ENCODE measurements at places on chromosomes 2 and 18. TPM values are rescaled to one million over a fixed set of nuclear protein-coding genes. Genes with fewer than 3 reads are reported as not detected.

- DNase-seq = no peak
These were observed 135.8 kb upstream of the HAAO start for GRCh38 chr2:42928161-42928691.

DNA sequence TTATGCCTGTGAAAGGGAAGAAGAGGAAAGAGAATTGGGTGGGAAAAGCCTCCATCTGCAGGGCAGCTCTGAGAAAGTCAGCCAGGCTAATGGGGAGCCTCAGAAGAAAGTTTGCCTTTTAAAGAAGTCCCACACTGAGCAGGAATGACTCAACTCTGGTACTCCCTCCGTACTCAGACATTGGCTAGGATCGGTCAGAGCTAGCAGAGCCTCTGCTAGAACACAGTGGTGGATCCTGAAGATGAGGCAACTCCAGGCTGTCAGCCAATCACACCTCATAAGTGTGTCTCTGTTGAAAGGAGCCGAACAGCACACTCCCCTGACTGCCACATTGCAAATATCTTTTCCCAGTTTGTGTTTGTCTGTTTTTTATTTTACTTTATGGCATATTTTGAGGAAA, 96.9 kb downstream of the HNRNPLL start:
- no peak for DNase-seq

The ZNF396 gene
- total RNA-seq = 4.5 TPM

The UGT1A5 gene
- not detected for total RNA-seq

DNA sequence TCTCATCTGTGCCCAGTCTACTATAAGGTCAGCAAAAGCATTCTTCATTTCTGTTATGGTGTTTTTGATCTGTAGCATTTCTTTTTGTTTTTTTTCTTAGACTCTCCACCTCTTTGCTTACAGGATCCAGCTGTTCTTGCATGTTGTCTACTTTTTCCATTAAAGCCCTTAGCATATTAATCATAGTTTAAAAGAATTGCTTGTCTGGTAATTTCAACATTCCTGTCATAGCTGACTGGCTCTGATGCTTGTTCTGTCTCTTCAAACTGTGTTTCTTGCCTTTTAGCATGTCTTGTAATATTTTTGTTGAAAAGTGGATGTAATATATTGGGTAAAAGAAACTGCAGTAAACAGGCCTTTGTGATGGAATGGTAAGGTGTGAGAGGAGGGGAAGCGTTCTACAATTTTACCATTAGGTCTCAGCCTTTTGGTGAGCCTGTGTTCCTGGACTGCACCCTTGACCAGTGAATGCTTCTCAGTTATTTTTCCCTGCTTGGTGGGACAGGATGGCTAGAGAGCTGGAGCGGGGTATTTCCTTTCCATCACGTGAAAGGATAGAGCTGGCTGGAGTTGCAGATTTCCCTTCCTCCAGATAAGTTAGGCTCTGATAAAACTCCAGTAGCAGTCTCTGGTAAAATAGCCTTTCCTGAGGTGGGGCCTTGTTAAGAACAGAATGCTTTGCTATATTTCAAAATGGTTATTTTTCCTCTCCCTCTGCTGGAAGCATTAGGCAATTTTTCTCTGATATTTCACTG, 65.4 kb downstream of the PLA2R1 start:
- no peak for DNase-seq

DNA sequence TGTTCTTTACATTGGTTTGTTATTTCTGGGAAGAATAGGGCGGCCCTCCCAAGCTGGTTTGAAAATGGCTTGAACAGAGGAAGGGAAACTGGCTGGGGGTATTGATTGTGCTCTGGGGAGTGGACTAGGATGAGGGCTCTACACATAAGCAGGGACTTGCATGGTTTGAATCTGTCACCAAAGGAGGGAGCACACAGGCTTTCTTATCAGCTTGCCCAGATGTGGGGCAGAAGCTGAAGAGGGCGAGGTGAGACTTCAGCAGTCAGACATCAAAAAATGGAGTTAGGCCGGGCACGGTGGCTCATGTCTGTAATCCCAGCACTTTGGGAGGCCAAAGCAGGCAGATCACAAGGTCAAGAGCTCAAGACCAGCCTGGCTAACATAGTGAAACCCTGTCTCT, 7.2 kb upstream of the RAB12 start:
- no peak for DNase-seq

The OXER1 gene
- not detected for total RNA-seq

- DNase-seq = no peak
These were observed 67.2 kb downstream of the SMAD4 start for GRCh38 chr18:51097021-51097822.

GRCh38 chr18:5879479-5879882, 15.8 kb downstream of the TMEM200C start:
- DNase-seq = peak; percentile 47

The MAPRE3 gene
- 3.5 TPM for total RNA-seq

The SEMA4C gene
- total RNA-seq = 51.4 TPM

DNA sequence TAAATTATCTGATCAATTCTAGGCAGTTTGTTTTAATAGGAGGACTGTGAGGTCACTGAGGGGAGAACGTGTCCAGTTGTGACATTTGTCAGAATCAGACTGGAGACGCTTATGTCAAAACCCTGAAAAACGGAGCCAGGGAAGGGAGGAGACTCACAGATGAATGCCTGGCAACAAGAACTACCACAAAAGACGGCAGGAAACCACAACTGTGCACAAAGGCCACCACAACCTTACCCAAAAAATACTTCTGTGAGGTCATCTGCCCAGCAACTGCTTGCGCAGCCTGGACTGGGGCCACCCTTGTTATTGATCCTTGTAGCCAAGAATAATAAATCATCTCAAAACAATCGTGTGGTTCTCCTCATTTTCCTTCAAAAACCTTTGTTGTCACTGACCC, 173.0 kb upstream of the ALKAL2 start:
- no peak for DNase-seq

The PTPRN gene
- 1.5 TPM for total RNA-seq

GRCh38 chr18:51721388-51721787, 523.9 kb upstream of the MEX3C start:
- no peak for DNase-seq

- DNase-seq = peak; percentile 54
These were observed 31.3 kb downstream of the CD226 start for GRCh38 chr18:69916412-69916811.

DNA sequence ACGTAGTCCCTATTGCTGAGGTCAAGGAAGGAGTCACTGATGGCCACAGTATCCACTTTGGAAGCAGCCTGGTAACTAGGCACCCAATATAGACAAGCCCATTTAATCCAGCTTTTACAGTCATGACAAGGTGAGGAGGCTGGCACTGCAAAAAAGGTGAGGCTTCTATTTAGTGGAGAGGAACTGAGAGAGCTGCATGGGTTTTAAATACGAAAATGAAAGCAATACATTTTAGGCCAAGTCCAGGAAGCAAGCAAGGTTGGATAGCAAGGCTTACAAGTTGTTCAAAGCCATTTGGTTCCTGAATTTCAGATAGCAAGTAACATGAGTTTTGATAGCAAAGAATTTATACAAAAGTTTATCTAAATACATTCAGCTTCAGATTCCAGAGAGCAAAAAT, 80.4 kb downstream of the SGPP2 start:
- no peak for DNase-seq

GRCh38 chr2:47028846-47029560, 113.4 kb upstream of the MCFD2 start:
- no peak for DNase-seq

DNA sequence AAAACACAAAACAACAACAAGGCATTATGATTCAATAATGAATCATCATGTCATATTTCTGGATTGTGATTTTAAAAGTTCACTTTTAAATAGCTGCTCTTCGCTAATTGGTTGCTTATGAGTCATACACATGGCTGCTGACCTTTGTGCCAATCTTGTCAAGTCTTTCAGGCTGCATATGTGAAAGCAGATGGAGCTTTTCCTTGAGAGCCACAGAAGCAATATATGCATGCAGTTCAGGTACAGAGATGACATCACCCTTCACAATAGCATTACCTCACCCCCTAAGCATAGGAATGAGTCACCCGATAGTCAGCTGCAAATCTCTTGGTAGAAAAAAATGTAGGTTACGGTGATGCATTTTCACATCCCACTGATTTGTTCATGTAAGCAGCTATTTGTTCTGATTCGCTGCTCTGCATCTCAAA, 27.2 kb downstream of the EIF2AK3 start:
- DNase-seq = peak; percentile 91

- DNase-seq = no peak
These were observed 220.6 kb upstream of the LRRTM1 start for GRCh38 chr2:80525152-80525551.

DNA sequence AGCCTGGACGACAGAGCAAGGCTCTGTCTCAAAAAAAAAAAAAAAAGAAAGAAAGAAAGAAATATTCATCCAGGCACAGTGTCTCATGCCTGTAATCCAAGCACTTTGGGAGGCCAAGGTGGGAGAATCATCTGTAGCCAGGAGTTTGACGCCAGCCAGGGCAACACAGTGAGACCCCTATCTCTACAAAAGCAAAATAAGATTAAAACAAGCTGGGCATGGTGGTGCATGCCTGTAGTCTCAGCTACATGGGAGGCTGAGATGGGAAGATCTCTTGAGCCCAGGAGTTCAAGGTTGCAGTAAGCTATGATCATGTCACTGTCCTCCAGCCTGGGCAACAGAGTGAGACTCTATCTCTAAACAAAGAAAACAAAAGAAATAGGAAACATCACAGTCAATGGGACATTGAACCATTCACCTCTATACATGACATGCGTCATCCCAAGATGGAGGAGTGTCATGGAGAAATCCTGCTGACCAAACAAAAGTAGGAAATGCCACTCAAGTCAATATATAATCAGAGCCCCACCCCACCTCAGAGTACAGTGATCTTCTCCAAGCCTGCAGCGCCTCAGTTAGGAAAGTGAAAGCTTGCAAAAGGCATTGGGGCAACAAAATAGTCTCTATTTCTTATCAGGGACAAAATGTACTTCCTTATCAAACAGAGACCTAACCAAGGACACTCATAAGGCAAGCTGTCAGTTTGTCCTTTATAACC, 9.8 kb downstream of the FEV start:
- no peak for DNase-seq

Measured in SK-MEL-5 (cell line).